ENCODE measurements at places on chromosomes 12 and 14. TPM values are rescaled to one million over a fixed set of nuclear protein-coding genes. Genes with fewer than 3 reads are reported as not detected.
A peak's percentile ranks its signal among the peaks of the same experiment; 100 is the strongest.

GRCh38 chr12:84183576-84183975, 729.0 kb downstream of the SLC6A15 start:
- DNase-seq, result no peak

DNA sequence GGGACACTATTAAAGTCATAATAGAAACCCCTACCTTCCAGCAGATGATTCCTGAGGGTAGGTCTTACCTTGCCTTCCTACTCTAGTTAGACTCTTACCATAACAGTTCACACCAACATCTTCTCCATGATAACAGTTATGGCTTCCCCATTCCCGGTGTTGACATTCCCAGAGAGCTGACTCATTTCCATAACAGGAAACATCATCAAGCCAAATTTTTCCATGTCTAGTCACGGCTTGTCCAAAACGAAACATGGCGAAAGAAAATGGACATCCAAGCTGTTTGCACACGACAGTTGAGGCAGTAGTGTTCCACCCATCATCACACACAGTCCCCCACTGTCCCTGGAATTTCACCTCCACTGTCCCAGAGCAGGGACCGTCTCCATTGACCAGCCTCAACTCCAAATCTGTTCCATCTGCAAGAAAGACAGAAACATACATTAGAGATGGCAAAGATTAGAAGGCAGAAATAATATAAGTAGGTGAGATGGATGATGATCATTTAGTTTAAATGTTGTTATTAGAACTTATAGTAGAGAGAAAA, 10.6 kb downstream of the CD163L1 start:
- no peak for DNase-seq

DNA sequence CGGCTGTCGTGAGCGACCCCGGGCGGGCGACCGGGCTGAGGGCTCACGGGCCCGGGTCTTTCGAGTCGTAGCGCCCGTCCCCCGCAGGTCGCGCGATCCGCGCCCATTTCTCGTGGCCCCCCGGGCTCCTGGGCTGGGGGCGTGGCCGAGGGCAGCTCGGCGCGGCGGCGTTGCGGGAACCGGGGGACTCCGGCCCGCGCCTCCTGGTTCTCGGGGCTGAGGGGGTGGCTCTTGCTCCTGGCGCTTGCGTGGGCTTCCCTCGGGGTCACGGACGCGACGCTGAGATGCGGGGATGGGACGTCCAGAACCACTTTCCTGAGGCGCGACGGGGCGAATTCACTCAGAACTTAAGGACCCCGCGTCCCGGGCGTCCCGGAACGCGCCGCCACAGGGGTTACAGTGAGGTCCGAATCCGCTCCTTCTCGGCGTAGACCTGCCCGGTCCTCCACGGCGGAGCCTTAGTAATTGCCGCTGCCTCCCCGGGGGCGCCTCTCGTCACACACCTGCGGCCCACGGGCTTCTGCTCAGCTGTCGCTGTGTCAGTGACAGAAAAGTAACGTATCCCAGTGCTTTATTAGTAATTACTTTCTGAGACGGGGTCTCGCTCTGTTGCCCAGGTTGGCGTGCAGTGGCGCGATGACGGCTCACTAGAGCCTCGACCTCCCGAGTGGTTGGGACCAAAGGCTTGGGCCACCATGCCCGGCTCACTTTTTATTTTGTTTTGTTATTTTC, 606 bp downstream of the EP400 start:
- DNase-seq, result no peak

GRCh38 chr14:69688299-69688649, 76.9 kb downstream of the SUSD6 start:
- DNase-seq, result no peak

DNA sequence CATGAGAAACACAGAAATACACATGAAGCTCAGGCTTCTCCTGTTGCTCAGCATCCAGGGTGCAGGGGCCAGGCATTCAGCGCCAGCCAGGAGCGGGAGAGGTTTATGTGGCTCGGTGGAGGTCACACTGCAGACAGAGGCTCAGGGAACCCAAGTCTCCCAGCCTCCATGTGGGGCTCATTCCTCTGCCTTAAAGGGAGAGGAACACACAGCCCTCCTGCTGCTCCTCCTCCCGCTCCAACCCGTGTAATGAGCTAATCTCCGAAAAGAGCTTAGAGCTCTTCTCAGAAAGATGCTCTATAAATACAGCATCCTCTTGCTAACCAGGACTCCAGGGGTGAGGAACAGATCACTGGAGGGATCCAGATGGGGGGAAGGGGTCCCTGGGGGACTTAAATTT, 28.2 kb downstream of the FGF6 start:
- no peak for DNase-seq

- no peak for DNase-seq
Observed at GRCh38 chr14:105861985-105862465, 335.6 kb downstream of the TMEM121 start.

DNA sequence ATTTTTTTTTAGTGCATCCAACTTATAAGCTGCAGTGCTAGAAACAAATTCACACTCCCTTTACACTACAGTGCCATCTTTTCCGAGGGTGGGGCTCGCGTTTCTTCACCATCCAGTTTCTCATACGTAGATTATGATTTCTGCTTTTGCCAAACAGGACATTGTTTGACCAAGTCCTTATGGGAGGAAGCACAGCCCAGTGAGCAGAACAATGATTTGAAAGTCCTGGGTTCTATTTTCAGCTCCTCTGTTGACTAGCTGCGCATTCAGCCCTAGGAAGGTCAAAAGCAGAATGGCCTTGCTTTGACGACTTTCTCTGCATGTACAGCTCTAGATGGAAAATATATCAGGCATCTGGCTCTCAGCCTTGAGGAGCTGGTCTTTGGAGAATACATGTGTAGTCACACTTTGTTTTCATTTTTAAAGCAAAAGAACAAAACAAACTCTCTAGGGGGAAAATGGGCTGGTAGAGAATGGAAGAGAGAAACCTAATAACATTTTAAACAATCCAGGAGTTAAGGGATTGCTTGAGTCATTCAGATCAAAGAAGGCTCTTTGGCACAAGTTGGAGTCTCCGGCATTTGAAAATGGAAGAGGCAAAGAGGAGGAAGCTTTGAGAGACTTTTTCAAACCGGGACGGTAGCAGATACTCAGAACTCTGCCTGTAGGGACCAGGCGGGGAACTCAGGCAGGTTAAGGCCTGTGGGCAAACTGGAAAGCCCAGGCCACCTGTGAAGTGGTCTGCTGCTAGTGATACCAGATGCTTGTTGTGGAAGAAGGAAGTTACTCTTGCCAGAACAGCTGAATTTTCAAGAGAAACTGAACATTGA, 257.3 kb upstream of the PLEKHG7 start:
- DNase-seq, result no peak

DNA sequence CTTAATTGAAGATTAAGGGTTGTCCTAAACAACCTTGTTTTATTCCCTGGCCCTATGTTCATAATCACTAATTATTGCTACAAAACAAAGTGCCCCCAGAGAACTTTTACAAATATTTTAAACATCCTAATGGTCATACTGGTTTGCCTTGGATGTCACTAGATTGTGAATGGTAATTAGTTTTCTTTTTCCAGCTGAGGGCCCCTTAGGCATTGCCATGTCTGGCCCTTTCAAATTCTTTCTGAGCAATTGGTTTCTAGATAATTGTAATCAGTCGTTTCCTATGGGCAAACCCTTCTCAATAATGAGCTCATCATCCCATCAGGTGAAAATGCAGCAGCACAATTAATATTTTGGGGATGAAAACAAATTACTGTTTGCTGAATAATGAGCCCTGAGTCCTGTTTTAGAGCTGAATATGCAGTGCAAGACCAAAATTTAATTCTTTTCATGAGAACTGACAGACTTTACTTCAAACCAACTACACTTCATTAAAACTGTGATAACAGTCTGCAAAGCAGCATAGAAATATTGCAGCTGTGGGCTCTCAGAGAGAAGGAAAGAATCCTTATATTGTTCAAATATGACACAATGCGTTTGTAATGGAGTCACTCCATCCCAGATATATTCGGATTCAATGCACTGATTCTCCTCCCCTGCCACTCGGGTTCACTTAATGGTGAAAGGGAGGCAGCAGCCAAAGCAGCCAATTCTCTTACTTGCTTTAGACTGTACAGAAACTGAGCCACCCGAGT, 67.7 kb upstream of the ARHGAP5 start:
- no peak for DNase-seq

- no peak for DNase-seq
Observed at GRCh38 chr12:10115890-10116289, 14.1 kb downstream of the CLEC7A start.

- no peak for DNase-seq
Observed at GRCh38 chr12:23813206-23813605, 136.3 kb downstream of the SOX5 start.

DNA sequence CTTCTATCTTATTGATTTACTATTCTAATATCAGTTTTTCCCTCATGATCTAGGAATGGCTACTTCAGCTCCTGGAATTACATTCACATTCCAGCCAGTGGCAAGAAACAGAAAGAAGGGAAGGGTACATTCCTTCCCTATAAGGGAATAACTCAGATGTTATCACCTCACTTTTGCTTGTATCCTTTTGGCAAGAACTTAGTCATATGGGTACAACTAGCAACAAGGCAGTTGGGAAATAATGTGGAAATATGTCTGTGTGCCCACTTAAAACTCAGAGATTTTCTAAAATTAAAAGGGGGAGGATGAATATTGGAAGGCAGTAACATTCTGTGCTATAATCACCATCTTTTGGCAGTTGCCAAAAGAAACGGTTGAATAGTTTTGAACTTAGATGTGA, 85.6 kb downstream of the MSRB3 start:
- no peak for DNase-seq

DNA sequence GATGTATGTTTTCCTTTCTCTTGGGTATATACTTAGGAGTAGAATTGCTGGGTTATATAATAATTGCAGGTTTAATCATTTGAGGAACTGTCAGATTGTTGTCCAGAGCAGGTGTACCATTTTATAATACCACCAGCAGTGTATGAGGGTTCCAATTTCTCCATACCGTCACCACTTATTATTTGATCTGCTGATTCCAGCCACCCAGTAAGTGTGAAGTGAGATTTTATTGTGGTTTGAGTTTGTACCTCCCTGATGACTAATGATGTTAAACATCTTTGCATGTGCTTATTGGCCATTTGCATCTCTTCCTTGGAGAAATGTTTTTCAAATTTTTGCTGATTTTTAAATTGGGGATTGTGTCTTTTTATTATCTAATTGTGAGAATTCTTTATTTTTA, 15.1 kb downstream of the NCKAP5L start:
- DNase-seq, result no peak

DNA sequence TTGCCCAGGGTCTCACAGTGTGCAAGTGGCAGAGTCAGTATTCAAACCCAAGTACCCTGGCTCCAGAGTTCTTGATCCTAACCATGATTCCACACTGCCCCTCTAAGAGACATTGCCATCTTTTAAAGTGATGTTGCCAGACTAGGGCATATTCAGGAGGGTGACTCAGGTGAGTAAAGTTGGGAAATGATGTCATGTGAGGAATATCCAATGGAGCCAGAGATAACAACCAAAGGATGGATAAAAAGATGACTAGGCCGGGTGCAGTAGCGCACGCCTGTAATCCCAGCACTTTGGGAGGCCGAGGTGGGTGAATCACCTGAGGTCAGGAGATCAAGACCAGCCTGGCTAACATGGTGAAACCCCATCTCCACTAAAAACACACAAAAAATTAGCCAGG, 85.6 kb downstream of the SMOC1 start:
- DNase-seq, result no peak

DNA sequence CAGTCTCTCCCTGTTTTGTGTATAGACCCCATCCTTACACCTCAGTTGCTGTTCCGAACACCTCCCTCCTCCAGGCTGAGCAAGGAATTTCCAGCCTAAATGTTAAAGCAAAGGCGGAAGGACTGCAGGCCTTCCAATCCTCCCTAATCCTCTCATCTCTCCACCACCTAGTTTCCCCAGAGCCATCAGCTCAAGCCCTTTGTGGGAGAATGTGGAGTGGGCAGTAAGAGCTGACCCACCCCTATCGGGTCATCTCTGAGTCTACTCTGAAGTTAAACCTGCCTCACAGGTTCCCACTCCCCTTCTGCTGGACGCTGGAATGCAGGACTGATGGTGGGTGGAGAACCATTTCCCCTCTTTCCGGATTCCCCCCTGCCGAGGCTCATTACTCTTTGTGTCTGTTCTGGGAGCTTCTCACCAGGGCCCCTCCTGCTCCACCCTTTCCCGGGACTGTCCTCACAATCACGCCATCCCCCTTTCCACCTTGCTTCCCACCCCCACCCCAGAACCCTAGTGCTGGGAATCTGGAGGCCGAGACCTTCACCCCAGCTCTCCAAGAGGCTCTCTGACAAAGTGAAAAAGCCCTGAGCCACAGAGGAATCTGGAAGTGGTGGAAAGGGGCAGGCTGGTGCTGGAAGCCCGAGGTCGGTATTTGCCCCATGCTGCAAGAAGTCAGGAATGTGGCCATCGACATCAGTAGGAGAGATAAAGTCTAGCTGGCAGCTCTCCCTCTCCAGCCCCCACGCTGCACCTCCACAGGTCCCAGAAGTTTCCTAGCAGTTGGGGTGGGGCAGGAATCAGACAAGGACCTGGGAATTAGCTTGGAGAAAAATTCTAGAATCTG, 3.3 kb upstream of the KRT18 start:
- DNase-seq, result peak; percentile 94

- no peak for DNase-seq
Observed at GRCh38 chr14:74478996-74479635, 14.0 kb downstream of the NPC2 start.

GRCh38 chr14:87952307-87953094, 40.5 kb downstream of the GALC start:
- no peak for DNase-seq

DNA sequence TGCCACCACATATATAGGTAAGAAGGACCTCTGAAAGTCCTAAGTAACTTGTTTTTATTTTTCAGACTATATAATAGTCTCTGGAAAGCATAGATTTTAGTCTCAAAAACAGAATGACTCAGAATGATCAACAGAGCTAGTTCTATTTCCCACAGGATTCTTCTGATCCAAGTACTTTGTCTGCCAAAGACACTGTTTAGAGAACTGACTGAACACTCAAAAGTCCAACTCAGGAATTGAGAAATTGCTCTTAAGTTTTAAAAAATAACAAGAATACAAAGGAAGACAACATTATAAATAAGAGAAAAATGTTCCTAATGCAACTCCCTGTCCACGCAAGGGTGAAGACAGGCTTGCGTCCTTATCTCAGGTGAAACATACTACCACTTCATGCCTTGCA, 29.0 kb downstream of the LGMN start:
- no peak for DNase-seq

- peak; percentile 89 for DNase-seq
Observed at GRCh38 chr12:93243689-93244513, 133.8 kb upstream of the NUDT4 start.

GRCh38 chr12:62817556-62818271, 117.2 kb downstream of the PPM1H start:
- no peak for DNase-seq

- peak; percentile 68 for DNase-seq
Observed at GRCh38 chr14:22570132-22570949, 18.7 kb downstream of the DAD1 start.

GRCh38 chr14:23008831-23009230, 1.1 kb downstream of the C14orf93 start:
- no peak for DNase-seq

Gene LPAR5
- 21.4 TPM for polyA plus RNA-seq

Gene ANKRD33
- 0.06 TPM for polyA plus RNA-seq

Gene SAMD15
- polyA plus RNA-seq, result 1.6 TPM

Gene DEPDC4
- 5.5 TPM for polyA plus RNA-seq

Gene AHSA1
- 119 TPM for polyA plus RNA-seq

Gene KIF26A
- polyA plus RNA-seq, result 8.8 TPM
